ENCODE measurements at places on chromosomes 11 and 22.

- no peak for DNase-seq
Measured at GRCh38 chr11:79381036-79381435, 59.8 kb downstream of the TENM4 start.

GRCh38 chr11:2537010-2537705 is 92.3 kb downstream of the KCNQ1 start:
- DNase-seq = peak; percentile 9

GRCh38 chr11:9664276-9665171 is 647 bp downstream of the SWAP70 start:
- DNase-seq = no peak

DNA sequence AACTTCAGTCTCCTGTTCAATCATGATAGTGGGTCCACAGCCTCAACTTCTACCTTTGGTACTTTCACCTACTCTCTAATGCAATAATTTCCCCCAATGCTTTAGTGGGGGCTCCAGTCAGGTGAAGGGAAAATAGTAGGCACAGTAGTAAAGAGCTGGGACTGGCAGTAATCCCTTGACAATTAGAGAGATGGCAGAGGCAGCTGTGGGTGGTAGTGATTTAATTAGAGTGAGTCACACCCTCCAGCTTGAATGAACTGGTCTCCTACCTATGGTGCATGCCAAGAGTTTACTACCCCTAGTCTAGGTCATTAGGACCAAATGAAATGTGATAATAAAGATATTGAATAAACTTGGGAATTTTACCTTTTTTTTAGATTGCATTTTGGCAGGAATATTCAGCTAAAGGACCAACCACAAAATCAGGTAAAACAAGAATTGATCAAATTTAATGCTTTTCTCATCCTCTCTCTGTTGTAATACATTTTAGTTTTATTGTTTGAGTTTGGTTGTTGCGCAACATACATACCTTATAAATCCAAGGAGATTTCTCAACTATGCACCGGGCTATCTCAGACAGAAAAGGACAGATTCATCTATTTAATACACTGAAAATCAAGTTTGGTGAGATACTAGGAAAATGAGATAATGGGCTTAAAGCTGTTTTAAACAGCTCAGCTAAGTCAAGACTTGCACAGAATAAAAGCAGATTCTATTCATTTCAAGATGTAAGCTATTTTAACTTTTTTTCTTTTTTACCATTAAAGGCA is 9.0 kb downstream of the PRRG4 start:
- DNase-seq = no peak

GRCh38 chr11:76850130-76850529 is 10.6 kb upstream of the ACER3 start:
- DNase-seq = no peak

DNA sequence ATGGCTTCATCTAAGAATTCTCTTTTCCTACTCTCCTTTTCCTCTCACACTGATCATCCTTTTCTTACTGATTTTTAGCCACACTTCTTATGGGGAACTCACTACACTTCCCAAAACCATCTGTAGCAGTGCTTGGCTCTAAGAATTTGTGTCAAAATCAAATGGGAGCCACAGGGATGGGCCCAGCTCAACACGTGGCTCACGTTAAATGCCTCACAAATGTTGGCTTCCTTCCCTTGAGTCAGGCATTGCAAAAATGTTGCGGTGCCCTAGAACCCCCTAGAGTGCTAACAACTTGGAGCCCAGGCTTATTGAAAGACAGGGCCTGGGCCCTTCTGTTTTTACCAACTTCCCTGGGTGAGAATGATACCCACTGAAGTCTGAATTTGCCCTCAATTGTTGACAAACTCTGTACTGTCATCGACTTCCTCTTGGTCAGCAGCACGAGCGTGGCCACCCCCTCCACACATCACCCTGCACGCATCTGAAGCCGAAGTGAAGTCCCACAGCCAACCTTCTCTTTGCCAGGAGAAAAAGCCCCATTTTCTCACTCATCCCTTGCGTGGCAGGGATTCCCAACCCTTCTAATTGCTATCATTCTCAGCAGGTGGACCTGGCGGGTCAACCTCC is 69.7 kb downstream of the ELFN2 start:
- DNase-seq = no peak
